ENCODE measurements at places on chromosomes 7 and 10.

GRCh38 chr7:51645702-51646298 is 329.2 kb upstream of the COBL start:
- no peak overlapping the region for H3K27ac ChIP-seq
- H3K4me3 ChIP-seq = no peak overlapping the region
- no peaks in the 10 kb centered on the region for H3K4me1 ChIP-seq
- H3K27me3 ChIP-seq = no peaks in the 10 kb centered on the region

DNA sequence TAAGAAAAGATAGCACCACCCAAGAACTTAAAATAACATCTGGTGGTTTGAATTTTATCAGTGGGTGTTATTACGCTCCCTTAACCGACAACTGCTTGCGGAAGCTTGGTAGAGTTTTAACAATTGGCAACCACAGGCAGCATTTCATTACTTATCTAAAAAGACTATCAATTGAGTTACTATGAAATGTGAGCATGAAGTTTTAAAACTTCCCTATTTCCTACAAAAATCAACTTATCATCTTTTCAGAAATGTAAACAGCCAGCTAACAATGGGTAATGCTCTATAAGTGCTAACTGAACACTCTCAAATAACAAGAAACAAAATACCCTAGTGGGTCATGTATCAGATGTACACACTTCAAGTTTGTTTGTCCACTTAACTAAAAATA is 68.8 kb downstream of the OSBPL3 start:
- no peak overlapping the region for H3K27ac ChIP-seq
- peak overlapping the region; percentile 77 for H3K4me3 ChIP-seq
- peaks cover 35% of the 10 kb centered on the region for H3K36me3 ChIP-seq
- DNase-seq = no peak

GRCh38 chr7:34187798-34188307 is 282.5 kb downstream of the BMPER start:
- no peaks in the 10 kb centered on the region for H3K4me1 ChIP-seq
- H3K4me3 ChIP-seq = no peak overlapping the region
- H3K27ac ChIP-seq = no peak overlapping the region
- DNase-seq = no peak
- no peaks in the 10 kb centered on the region for H3K36me3 ChIP-seq
- H3K27me3 ChIP-seq = no peaks in the 10 kb centered on the region

GRCh38 chr7:118214833-118215182 is 9.7 kb upstream of the ANKRD7 start:
- H3K27me3 ChIP-seq = peaks cover 11% of the 10 kb centered on the region
- H3K27ac ChIP-seq = peak overlapping the region; percentile 89
- H3K4me3 ChIP-seq = peak overlapping the region; percentile 81
- DNase-seq = no peak

- no peaks in the 10 kb centered on the region for H3K27me3 ChIP-seq
- no peak overlapping the region for H3K4me3 ChIP-seq
- H3K4me1 ChIP-seq = peaks cover 16% of the 10 kb centered on the region
- no peaks in the 10 kb centered on the region for H3K36me3 ChIP-seq
Observed at GRCh38 chr10:16894821-16895220, 77.6 kb upstream of the RSU1 start.

DNA sequence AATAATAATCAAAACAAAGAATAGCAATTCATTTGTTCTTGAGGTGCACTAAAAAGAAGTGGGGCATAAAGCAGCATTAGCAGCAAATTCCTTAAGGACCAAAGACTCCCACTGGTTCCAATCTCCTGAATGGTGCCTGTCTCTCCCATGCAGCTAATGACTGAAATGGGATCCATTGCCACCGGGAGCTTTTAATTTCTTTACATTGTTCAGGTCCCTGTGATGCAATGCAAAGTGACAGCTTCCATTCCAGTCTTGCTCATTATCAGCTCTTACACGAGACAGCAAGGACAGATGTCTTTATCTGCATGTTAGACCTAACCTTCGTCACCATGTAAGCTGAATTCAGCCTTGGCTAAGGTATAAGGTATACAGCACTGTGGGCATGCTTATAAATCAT is 148.1 kb downstream of the POU6F2 start:
- no peak overlapping the region for H3K4me3 ChIP-seq
- no peak for DNase-seq
- H3K36me3 ChIP-seq = no peaks in the 10 kb centered on the region
- no peak overlapping the region for H3K27ac ChIP-seq
- no peaks in the 10 kb centered on the region for H3K4me1 ChIP-seq

GRCh38 chr10:104090611-104091010 is 4.9 kb upstream of the COL17A1 start:
- H3K36me3 ChIP-seq = peaks cover 2% of the 10 kb centered on the region
- no peak overlapping the region for H3K27ac ChIP-seq
- no peak for DNase-seq
- H3K4me1 ChIP-seq = peaks cover 20% of the 10 kb centered on the region

DNA sequence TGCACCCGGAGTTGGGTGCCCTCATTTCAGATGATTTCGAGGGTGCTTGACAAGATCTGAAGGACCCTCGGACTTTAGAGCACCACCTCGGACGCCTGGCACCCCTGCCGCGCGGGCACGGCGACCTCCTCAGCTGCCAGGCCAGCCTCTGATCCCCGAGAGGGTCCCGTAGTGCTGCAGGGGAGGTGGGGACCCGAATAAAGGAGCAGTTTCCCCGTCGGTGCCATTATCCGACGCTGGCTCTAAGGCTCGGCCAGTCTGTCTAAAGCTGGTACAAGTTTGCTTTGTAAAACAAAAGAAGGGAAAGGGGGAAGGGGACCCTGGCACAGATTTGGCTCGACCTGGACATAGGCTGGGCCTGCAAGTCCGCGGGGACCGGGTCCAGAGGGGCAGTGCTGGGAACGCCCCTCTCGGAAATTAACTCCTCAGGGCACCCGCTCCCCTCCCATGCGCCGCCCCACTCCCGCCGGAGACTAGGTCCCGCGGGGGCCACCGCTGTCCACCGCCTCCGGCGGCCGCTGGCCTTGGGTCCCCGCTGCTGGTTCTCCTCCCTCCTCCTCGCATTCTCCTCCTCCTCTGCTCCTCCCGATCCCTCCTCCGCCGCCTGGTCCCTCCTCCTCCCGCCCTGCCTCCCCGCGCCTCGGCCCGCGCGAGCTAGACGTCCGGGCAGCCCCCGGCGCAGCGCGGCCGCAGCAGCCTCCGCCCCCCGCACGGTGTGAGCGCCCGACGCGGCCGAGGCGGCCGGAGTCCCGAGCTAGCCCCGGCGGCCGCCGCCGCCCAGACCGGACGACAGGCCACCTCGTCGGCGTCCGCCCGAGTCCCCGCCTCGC is at the start of gene EGFR:
Gene EGFR, plus strand, starts transcription at position 657 of the 830 bp plus-strand sequence. CDS start 261 bp downstream, outside the sequence.
- H3K36me3 ChIP-seq = no peaks in the 10 kb centered on the region
- no peak for DNase-seq
- no peak within 1 kb of the TSS for H3K27ac ChIP-seq

DNA sequence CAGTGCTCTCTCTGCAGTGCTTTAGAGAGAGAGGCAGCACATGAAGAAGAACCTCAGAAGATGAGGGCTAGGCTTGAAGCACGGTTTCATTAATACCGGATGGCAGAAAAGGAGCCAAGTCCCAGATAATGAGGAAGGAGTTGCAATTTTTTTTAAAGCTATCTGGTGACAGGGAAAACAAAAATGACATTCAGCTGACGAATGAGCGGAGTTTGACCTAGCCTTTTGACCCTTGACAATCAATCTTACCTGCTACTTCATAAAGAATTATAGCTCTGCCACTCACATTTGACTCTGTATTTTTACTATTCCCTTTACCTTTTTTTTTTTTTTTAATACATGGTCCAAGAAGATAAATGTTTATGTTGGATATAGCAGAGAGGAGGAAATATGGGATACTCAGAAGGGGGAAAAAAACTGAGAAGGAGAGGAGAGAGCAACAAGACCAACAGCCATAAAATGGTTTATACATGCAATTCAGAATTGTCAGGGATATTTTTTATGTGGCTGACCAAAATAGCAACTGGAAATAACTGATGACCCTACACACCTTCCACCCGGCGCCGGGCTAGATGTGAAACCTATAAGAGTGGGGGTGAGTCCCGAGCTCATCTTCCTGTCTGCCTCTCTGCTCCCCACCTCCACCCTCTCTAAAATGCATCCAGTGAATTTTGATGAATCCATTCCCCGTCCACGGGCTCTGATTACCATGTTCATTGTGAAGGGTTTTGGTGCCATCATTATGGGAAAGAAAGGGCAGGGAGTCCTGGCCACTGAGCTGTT is 274.4 kb upstream of the YAE1 start:
- peaks cover 2% of the 10 kb centered on the region for H3K27me3 ChIP-seq
- H3K4me3 ChIP-seq = no peak overlapping the region
- no peak for DNase-seq
- no peak overlapping the region for H3K27ac ChIP-seq
- no peaks in the 10 kb centered on the region for H3K36me3 ChIP-seq

DNA sequence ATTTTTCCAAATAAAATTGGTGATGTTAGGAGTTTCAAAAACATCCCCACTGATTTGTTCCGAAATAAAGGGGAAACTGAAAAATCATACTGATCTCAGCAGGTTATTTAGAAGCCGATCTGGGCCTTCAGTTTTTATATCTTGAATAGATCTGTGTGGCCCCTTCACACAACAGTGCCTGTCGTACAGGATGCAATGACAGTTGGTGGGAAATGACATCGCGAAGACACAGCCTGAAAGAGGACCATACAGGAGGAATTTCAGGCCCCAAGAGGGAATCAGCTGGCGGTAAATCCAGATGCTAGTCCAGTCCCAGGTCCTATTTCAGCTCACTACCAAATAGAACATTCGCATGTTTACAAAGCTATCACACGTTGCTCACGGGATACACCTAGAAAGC is 3.0 kb downstream of the H2BK1 start:
- no peaks in the 10 kb centered on the region for H3K36me3 ChIP-seq
- peaks cover 9% of the 10 kb centered on the region for H3K27me3 ChIP-seq
- no peak overlapping the region for H3K4me3 ChIP-seq
- peaks cover 26% of the 10 kb centered on the region for H3K4me1 ChIP-seq

GRCh38 chr10:3438606-3439005 is 266.0 kb upstream of the PITRM1 start:
- H3K27me3 ChIP-seq = peaks cover 15% of the 10 kb centered on the region
- DNase-seq = no peak
- no peak overlapping the region for H3K4me3 ChIP-seq
- no peak overlapping the region for H3K27ac ChIP-seq
- H3K4me1 ChIP-seq = no peaks in the 10 kb centered on the region

DNA sequence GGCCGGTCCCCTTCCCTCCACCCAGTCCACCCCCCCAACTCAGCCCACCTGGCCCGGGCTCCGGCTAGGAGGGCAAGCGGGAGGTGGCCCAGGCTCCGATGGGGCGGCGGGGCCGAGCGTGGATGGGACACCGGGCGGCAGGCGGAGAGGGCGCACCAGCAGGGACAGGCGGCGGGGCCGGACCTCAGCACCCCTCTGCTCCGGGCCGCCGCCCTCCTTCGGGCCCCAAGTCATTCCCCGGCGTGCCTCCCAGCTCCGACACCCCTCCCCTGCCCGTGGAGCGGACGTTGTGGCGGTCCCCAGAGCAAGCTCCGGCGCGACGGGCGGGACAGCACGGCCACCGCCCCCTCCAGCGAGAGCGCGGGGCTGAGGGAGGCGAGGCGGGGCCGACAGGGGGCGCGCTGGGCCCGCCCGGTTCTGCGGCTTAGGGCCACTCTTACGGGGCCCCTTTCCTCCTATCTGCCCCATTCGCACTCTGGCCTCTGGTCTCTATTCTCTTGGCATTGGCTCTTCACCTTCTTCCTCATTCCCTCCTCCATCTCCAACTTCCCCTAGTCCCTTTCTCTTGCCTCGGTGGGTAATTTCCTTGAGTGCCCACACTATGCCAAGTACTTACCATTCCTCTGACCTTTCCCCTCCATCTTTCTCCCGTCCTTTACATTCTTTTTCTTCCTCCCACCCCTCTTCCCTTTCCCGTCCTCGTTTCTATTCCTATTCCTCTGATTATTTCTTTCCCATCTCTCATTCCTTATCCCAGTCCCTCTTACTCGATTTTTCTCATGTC is 701 bp upstream of the GBX1 start:
- H3K4me1 ChIP-seq = peaks cover 7% of the 10 kb centered on the region
- DNase-seq = peak; percentile 77
- H3K4me3 ChIP-seq = peak overlapping the region; percentile 68
- H3K36me3 ChIP-seq = no peaks in the 10 kb centered on the region
- H3K27me3 ChIP-seq = peaks cover 54% of the 10 kb centered on the region

- H3K4me1 ChIP-seq = peaks cover 6% of the 10 kb centered on the region
- DNase-seq = no peak
- H3K27me3 ChIP-seq = peaks cover 35% of the 10 kb centered on the region
- H3K27ac ChIP-seq = no peak overlapping the region
- H3K4me3 ChIP-seq = no peak overlapping the region
- H3K36me3 ChIP-seq = no peaks in the 10 kb centered on the region
Observed at GRCh38 chr7:155408651-155409586, 49.0 kb upstream of the EN2 start.

- no peaks in the 10 kb centered on the region for H3K27me3 ChIP-seq
- no peak for DNase-seq
- peaks cover 7% of the 10 kb centered on the region for H3K4me1 ChIP-seq
- H3K27ac ChIP-seq = no peak overlapping the region
- H3K4me3 ChIP-seq = no peak overlapping the region
Observed at GRCh38 chr7:110771717-110772116, 319.2 kb upstream of the LRRN3 start.

GRCh38 chr7:55517191-55517633 is 55.1 kb downstream of the VOPP1 start:
- no peaks in the 10 kb centered on the region for H3K27me3 ChIP-seq
- peaks cover 39% of the 10 kb centered on the region for H3K36me3 ChIP-seq
- no peak overlapping the region for H3K4me3 ChIP-seq
- DNase-seq = peak; percentile 53

Measured in activated naive CD8-positive, alpha-beta T cell treated with anti-CD3 and anti-CD28 coated beads, Interleukin-2, amount 50 U/mL, for 24 hours (primary cell).